Hematopoietic multipotent progenitor cell (in vitro differentiated cells): ENCODE measurements at places on chromosomes 1 and 21. TPM values are rescaled to one million over a fixed set of nuclear protein-coding genes. Genes with fewer than 3 reads are reported as not detected.

DNA sequence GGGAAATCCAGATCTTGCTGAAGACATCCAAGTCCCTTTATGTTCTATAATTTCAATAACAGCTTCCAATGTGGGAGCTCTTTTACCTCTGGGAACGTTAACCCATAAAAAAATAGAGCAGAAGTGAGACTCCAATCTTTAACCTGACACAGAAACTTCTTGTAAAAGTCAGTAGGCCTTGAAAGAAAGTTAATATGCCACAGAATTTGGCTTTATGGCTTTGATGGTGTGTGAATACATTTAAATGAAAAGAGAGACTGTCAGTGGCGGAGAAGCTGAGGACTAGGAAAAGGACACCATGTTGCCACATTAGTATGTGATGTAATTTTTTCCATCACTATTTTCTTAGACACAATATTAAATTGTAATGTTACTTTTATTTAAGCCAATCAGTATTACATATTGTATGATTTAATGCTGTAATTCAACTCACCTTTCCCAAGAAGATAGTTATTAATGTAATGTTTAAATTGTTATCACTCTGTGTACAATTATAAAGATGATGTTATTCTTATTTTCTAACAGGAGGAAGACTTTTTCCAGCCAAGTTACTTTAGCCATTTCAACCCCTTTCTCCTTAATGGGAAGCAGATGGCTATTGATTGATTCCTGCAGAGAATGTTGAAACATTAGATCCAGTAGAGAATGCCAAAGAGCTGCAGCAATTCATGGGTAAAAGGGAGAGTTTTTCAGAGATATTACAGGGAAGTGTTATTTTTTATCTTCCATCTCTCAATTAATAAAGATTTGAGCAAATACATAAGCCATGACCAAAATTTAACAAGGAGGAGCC, 17.5 kb upstream of the CLDN8 start:
- no peak for DNase-seq

- DNase-seq: no peak
Measured at GRCh38 chr1:90007979-90008404, 13.1 kb downstream of the ZNF326 start.

- no peak for DNase-seq
Measured at GRCh38 chr1:119676571-119677206, 28.6 kb upstream of the ZNF697 start.

DNA sequence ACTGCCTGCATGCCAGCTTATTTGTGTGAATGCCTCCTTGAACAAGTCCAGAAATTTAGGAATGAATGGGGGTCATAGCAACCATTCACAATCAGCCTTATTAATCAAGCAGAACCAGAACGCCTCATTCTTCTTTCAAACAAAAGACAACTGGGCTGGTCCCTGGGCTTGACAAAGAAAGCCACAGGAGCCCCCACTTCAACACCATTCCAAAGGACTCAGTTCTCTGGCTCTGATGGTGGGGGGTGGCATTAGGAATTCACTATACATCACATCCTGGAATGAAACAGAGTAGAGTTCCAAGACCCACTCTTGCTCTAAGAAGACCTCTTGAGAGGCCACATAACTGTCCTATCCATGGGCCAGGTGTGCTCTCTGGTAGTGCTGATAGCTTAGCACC, 186.6 kb upstream of the ST6GALNAC5 start:
- no peak for DNase-seq

DNA sequence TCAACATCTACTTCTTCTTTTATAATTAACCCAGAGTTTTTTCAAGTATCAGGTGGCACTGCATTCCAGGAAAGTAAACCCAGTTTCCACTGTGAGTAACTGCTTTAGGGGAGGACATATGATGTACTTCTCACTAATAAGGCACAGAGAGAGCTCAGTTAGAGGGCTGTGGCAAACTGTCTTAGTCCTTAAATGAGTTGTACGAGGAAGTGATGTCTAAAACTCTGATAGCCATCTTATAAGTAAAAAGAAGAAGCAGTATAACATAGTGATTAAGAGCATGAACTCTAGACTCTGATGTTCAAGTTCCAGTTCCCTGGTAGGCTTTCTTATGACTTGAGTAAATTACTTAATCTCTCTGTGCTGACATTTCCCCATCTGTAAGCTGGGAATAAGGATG, 58.7 kb upstream of the PTGS2 start:
- DNase-seq: no peak

Gene CDCA8
- 1.6 TPM for total RNA-seq

Gene FLG2
- total RNA-seq: under 0.01 TPM

Gene RCOR3
- total RNA-seq: 25.3 TPM
